SK-N-MC (cell line): ENCODE measurements at places on chromosomes 12 and 14.
A peak's percentile ranks its signal among the peaks of the same experiment; 100 is the strongest.

GRCh38 chr14:80850197-80850814, 91.2 kb downstream of the CEP128 start:
- peak; percentile 16 for DNase-seq

GRCh38 chr12:13154027-13154538, 42.4 kb upstream of the EMP1 start:
- DNase-seq, result no peak

DNA sequence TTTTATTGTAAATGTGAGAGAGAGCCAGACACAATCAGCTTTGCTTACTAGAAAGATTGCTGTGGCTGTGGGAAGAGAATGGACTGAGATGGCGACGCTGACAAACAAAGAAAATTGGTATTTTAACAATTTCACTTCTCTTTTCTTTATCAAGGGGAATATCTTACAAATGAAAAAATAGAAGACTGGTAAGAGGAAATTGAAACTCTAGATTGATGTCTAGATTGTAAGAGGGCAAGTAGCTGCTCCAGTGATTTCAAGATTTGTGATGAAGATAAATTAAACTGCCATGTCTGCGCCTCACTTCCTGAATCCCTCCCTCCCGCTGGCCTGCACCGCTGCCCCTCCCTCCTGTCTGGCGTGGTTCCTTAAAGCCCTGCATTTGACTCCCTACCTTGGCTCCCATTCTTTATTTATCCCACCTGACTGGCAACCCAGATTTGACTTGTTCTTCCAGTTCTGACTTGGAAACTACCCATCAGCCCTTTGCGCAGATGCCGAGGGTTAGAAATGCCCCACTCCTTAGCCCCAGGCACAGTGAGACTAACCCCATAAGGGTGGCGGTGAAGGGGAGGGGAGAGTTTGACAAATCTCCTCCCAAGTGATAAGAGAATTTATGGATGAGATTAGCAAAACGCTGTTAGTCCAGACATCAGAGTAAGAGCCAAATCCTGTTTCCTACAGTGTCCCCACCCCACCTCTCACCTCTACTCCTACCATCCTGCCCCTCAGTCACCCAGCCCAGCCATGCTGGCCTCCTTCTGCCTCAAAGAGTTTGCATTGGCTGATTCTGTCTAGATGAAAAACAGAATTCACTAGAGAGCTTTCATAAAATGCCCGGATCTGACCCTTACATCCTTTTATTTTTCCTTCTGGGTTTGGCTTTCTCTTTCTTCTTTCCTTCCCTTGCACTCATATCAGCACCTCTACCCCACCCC, 125.3 kb upstream of the ATF7IP start:
- no peak for DNase-seq

- no peak for DNase-seq
These were observed 46.6 kb upstream of the CDKN3 start for GRCh38 chr14:54350203-54350602.
